Activated T-helper 1 cell treated with Interleukin-2 at 50 U/mL for 16 hours (primary cell): ENCODE measurements at places on chromosomes 7 and 10.

DNA sequence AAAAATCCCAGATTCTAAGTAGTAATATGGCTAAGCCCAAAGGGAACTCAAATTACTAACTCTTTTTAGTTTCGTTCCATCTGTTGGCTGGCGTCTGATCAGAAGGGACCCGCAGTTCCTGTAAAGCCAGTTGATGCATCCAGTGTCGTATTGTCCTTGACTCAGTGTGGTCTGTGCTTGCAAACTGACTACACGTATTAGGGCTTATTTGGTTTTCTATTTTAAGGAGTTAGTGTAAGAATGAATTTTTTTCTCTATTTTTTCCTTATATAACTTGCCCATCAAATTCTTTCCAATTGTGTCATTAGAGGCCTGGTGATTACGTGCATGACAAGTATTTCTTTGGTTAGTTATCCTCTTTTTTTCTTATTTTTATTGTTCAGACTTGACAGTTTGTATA lies 9.7 kb downstream of the ABCA13 start:
- no peak for DNase-seq

- no peak for DNase-seq
These were observed 9.7 kb downstream of the ITPRIP start for GRCh38 chr10:104328646-104328895.

DNA sequence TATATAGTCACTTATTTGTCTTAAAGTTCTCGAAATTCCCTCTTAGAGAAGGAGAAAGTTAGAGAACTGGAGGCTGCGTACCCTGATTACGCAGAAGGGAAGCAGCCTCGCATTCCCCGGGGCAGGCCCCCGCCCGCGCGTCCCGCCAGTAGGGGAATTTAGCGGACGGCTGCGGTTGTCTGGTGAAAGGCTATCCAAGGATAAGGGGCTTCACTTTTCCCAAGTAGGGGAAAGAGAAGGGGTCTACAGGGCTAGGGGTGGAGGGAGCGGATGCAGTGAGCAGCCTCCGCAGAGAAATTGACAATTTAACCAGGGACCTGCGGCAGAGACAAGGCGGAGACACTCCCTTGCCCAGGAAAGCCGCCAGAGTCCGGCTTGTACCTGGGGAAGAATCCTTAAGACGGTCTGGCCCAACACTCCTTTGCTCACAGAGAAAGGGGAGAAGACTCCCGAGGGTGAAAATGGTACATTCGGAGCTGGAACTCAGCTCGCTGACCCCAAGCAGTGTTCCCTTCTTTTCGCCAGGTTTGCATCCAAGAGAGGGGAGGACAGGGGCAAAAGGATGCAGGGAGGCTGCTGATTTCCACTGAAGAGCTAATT lies 994 bp upstream of the MAGI2 start:
- DNase-seq = no peak

- no peak for DNase-seq
These were observed 26.9 kb downstream of the NUP205 start for GRCh38 chr7:135584362-135585353.

GRCh38 chr7:11120675-11121220 lies 147.1 kb downstream of the PHF14 start:
- DNase-seq = no peak

DNA sequence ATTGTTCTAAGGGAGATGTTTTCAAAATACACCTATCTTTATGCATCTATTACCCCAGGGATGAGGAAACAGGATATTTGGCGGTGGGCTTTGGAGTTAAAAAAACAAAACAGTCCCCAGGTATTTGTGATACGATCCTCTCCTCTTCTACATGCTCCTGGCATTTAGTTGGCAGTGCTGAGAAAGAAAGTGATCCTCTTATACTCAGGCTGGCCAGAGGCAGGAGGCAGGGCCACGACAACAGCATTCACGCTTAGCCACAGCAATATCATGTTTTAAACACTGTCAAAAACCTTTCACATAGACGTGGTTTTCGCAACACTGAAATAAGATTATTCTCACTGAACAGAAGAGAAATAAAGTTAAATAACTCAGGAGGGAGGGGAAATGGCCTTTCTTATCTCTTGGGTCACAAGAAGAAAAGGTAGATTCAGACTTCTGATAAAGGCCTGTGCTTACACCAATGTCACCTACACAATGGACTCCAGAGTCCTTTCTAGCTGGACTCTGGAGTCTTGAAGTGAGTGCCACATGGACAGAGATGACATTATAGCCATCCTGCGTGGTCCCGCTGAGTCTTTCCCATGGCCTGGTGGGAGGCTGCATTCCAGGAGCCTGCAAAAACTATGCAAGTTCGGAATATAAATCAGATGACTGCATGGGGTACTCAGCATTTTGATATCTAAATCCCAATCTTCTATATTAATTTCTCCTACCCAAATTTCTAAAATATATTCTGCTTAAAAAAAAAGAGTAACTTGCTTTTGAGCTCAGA lies 88.7 kb downstream of the PIP4K2A start:
- no peak for DNase-seq
